ENCODE measurements at places on chromosomes 2 and 18.

GRCh38 chr2:239890206-239890746 lies 134.9 kb downstream of the NDUFA10 start:
- DNase-seq, result no peak

DNA sequence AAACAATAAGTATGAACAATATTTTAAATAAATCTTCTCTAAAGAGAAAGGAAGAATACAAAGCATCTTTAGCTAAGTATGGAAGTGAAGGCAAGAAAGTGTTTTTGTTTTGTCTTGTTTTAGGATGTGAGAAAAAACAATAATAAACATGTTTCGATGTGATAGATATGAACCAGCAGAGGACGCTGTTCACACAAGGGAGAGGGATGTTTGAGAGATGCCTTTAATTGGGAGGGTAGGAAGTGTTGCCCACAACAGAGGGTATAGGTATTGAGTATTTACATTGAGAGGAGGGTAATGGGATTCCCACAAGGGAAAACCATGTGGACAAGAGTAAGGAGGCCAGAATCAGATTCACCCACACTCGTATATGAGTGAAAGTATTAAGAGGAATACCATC lies 55.1 kb downstream of the CDH19 start:
- no peak for DNase-seq

DNA sequence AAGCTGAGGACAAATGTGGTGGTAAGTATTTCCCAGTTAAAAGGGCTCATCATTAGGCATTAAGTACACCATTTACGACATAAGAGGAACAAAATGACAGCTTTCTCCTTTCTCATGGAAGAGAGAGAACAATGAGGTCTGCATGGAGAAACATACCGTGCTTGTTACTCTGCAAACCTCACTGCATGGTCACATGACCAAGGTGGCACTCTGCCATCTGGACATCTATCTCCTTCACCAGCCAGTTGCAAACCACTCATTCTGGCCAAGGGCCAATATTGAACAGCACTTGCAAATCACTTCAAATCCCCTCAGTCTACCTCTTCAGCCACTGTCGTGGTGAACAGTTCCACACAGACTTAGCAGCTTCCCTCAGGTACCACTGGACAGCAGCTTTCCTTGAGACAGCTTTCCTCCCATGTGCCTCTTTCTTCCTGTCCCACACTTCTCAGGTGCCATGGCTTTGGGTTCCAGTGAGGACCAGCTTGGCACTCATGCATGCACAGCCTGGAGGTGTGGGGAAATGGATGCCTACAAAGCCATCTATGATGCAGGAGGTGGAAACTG lies 29.5 kb upstream of the DPP4 start:
- DNase-seq, result no peak

GRCh38 chr2:69450735-69451416 lies 13.6 kb upstream of the NFU1 start:
- no peak for DNase-seq

- no peak for DNase-seq
Observed at GRCh38 chr2:29405266-29405665, 290.1 kb downstream of the CLIP4 start.

GRCh38 chr2:147495734-147496133 lies 349.1 kb upstream of the ACVR2A start:
- DNase-seq, result no peak

- DNase-seq, result no peak
Observed at GRCh38 chr2:72982219-72982618, 64.9 kb downstream of the EMX1 start.

DNA sequence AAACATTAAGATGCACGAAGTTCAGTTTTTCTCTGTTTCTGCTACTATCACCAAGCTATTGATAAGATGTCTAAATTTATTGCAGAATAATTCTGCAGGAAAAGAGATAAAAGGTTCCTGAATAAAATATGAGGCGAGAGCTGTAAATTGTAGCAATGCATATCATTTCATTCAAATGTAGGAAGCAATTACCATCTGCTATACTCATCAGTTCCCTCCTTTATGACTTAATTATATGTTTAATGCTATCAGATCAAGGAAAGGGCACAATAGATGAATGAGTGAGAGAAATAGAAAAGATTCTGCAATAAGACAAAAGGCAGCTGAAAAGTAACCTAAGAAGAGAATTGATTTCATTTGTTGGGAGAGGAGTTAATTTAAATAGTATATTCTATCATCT lies 108.2 kb upstream of the GALNT5 start:
- DNase-seq, result no peak

GRCh38 chr2:55490554-55490953 lies 29.0 kb upstream of the CFAP36 start:
- DNase-seq, result no peak

DNA sequence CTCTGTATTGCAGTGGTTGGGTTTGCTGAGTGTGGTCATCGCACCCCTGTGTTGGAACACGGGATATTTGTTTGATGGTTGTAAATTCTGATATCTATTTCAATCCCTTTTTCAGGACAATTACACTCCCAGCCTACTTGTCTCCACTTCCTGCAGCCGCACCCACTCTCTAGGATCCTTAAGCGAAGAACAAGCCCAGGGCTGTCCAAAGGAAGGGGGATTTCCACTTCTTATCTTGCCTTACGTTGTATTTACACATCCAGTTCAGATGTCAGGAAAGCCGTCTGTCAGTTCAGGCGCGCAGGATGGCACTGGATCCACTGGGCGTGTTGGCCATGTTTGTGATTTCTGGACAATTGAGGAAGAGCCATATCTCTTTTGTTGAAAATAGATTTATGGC lies 834.5 kb upstream of the SALL3 start:
- no peak for DNase-seq

DNA sequence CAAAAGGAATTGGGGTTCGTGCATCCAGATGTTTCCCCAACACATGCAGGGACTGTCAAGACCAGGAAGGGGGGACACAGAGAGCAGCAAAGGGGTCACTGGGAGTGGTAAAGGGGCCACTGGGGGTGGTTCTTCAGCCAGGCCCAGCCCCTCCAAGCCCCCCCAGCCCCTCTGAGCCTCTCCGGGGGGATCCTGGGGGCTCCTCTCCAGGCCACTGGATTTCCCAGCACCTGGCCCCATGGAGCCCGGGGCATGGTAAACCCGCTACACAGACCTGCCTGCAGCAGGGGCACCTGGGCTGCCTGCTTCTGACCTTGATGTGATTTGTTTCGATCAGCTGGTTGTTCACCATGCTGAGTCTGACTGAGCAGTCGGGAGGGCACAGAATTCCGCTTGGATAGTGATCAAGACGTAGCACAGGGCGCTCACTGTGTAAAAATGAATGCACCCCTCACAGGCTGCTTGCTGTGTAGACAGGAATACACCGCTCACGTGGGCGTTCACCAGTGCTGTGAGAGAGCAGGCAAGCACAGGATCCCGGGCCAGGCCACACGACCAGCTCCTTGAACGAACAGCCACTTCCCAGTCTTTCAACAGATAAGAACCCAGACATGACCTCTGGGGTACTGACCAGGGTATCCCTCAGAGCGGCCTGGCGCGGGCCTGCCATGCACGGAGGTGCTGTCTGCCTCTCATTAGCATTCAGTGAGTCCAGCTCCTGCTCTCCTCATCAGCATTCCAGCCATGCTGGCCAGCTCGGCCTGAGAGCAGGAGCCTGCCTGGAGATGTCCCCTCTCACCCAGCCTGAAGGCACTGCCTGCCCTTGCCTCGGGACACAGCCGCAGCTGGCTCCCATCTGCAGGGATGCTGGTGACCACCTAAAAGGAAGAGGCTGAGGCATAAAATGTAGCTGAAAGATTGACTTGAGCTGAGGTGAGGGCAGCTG lies 73.3 kb upstream of the OTOS start:
- no peak for DNase-seq

GRCh38 chr2:26709323-26710110 lies 17.0 kb downstream of the KCNK3 start:
- DNase-seq, result no peak

- no peak for DNase-seq
Observed at GRCh38 chr2:190467575-190468083, 59.5 kb downstream of the MFSD6 start.

DNA sequence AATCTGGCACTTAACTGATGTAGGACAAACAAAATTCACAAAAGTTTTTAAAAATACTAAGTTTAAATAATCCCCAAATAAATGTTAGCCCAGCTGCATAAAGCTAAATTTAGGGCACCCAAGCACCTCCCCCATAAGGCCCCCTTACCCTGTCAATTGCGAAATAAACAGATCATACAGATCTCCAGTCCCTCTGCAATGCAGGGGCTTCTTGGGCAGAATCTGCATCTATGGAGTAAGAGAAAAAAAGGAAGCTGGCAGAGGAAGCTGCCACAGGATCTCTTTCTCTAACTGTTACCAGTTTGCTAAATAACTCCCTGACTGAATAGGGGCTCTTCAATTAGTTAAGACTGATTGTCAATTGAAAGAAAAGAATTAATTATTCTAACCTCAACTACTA lies 117.7 kb downstream of the MEMO1 start:
- no peak for DNase-seq

GRCh38 chr2:38239452-38239851 lies 137.6 kb downstream of the ATL2 start:
- no peak for DNase-seq

DNA sequence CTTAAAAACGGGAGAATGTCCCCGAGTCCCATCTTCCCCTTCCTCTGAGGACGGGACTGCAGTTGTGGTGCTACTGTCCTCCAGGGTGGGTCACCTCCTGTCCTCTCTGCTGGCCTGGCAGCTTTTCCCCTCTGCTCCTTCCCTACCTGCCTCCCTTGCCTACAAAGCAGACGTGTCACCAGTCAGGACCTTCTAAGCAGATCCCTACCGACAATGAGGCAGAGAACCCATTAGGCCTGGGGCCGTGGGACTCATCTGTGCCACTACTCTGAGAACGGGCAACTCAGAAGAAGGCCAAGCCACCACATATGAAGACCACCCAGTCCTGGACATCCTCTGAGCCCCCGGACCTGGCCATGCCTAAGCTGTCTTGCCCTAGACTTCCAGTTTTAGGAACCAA lies 103.0 kb upstream of the TEX51 start:
- DNase-seq, result no peak

DNA sequence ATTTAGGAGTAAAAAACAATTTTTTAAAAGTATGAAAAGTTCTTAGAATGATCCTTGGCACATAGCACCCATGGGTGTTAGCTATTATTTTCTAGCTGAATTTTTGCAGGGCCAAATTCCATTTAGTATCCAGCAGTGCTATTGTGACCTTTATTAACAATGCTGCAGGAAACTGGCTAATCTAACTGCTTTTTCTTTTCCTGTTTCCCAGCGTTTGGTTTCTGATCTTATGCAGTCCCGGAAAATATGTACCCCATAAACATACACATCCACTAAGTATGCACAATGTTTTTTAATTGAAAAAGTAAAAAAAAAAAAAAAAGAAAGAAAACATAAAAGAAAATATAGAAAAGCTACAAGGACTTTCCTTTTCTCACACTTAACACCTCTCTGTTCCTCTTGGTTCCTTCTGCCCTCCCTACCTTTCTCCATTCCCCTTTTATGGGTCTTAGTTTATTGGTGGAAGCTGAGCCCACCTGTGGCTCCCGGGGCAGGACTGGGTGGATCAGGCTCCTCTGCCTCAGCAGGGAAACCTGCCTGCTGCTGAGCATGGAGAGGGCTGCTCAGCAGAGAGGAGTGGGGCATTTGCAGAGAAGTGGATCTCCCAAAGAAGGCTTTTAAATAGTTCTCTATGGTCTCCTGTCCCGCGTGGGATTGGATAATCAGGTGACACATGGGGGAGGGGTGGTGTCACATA lies 9.3 kb upstream of the SLC16A14 start:
- DNase-seq, result no peak

- no peak for DNase-seq
Observed at GRCh38 chr2:178915423-178916173, 108.4 kb upstream of the TTN start.

- DNase-seq, result no peak
Observed at GRCh38 chr18:69161383-69162028, 239.2 kb upstream of the DOK6 start.
